Activated CD8-positive, alpha-beta memory T cell treated with anti-CD3 and anti-CD28 coated beads, Interleukin-2, amount 10 ng/mL, durations not matched to agents 7 days and 5 days (primary cell): ENCODE measurements at places on chromosomes 1 and 21. TPM values are rescaled to one million over a fixed set of nuclear protein-coding genes. Genes with fewer than 3 reads are reported as not detected.

DNA sequence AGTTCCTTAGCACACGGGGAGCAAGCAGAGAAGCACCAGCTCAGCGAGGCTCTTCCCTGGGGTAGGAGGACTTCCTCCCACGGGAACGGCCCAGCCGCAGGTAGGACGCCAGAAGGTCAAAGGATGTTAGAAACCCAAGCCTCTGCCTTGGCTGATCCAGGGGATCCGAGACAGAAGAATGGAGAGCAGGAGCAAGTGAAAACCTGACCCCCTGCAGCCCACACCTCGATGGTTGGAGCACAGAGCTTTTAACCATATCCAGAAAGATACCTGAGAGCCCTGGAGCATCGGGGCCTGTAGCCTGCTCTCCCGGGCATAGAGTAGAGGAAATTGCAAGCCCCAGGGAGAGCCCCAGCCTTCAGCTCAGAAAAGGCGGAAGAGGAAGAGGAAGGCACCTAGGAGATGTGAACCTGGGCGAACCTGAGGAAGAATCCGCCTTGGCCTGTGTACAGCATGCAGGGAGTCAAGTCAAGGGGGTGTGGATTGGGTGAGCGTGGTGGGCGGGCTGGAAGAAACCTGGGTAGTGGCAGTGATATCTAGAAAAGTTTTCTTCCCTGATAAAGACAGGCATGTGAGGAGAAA is 76.3 kb downstream of the PSMG1 start:
- no peaks in the 10 kb centered on the region for H3K4me1 ChIP-seq
- H3K27ac ChIP-seq = no peak overlapping the region
- peak; percentile 12 for DNase-seq
- no peak overlapping the region for H3K4me3 ChIP-seq
- no peaks in the 10 kb centered on the region for H3K36me3 ChIP-seq

Gene CRYBG2
- total RNA-seq = 8.6 TPM

Gene TSPAN1
- not detected for total RNA-seq

Gene ALPL
- not detected for total RNA-seq

DNA sequence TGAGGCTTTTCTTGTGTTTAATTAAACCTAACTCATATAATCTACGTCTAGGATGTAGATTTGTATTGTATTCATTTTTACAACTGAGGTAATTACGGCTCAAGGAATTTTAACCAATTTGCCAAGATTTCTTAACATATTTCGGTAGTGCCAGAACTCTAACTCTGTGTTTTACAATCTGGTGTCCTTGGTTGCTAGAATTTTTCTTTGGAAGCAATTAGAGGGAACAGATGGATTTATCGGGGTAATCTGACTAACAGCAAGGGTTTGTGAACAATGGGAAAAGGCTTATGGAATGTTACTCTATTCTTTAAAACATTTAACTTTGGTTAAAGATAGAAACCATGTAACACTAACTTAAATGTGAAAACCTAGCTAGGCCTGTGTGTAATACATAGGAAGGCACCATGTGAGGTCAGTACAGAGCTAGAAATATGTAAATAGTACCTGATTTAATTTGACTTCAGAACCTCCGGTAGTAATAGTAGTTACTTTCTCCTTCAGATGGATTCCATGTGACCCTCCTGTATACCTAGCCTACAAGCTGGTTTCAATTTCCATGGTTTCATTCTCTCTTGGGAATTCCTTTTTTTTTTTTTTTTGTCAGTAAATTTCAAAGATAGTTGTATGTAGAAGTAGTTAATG is 1.2 kb downstream of the MTF2 start:
- peaks cover 30% of the 10 kb centered on the region for H3K4me1 ChIP-seq
- DNase-seq = no peak
- H3K4me3 ChIP-seq = peak overlapping the region; percentile 98

DNA sequence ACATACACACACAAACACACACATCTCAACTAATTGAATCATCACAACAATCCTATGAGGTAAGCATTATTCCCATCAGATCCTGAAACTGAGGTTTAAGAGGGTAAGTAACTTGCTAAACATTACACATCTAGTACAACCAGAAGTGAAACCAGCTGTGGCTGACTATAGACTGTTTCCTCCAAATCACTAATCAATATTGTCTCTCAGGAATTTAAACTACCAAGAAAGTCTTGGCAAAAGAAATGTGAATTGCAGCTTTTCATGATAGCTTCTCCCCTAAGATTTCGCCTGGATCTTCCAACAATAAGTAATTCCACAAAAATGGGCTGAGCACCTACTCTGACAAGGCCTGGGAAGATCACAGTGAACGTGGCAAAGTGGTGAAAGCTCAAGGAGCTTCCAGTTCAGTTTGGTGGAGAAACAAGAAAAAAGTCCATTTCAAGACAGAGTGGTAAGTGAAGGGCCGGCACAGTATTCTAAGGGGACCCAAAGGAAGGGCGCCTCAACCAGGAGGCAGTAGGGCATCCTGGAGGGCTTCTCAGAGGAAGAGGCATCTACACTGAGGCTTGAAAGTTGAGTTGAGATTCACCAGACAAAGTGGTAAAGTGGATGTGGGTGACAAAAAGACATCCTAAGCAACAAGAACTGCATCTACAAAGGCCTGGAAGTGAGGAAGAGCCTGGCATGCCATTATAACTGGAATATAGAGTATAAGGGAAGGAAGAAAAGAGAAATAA is 22.1 kb downstream of the LRRC52 start:
- peaks cover 47% of the 10 kb centered on the region for H3K27me3 ChIP-seq
- no peak overlapping the region for H3K27ac ChIP-seq
- no peaks in the 10 kb centered on the region for H3K4me1 ChIP-seq
- no peak for DNase-seq
- no peaks in the 10 kb centered on the region for H3K36me3 ChIP-seq

GRCh38 chr1:14844923-14845617 is 246.6 kb downstream of the KAZN start:
- no peaks in the 10 kb centered on the region for H3K27me3 ChIP-seq
- H3K4me1 ChIP-seq = no peaks in the 10 kb centered on the region
- no peaks in the 10 kb centered on the region for H3K36me3 ChIP-seq
- H3K4me3 ChIP-seq = no peak overlapping the region

DNA sequence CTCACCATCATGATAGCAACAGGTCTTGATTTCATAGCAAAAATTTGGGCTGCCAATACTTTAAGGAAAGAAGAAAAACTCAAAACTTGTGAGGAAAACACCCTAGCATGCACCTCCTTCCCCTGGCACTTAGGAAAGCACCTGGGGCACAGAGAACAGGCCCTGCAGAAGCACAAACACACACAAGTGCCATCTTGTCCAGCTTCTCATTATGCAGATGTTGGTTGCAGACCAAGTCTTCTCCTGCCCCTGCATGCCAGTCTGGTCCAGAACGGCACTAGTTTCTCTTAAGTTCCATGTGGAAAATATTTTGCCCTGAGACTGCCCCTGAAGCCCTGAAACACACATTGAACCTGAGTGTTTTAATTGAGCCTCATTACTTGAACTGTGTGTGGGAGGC is 6.3 kb upstream of the ETV3 start:
- H3K4me1 ChIP-seq = peaks cover 21% of the 10 kb centered on the region
- H3K4me3 ChIP-seq = no peak overlapping the region
- H3K36me3 ChIP-seq = no peaks in the 10 kb centered on the region
- DNase-seq = no peak
- H3K27ac ChIP-seq = no peak overlapping the region

Gene OPTC
- total RNA-seq = not detected

DNA sequence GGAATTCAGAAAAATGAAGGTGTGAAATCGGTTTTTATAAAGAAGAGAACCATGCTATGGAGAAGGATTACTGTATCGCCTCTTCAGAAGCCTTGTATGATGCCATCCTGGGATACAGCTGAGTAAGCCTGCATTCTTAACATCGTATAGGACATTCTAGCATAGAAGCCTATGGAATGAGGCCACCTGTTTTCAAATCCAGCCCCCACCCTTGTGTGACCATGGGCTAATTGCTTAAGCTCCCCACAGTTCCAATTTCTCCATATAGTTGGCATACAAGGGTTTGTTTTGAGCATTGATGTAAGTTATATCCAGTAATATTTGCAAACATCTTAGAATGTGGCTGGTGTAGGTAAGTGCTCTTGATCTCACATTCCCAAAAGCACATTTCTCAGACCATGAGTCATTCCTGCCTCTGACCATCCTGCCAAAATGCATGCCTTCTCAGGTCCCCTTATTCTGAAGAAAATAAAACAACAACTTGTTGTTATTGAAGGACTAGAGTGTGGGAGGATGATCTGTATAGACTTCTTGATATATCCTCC is 1.5 kb downstream of the OR14A2 start:
- no peak overlapping the region for H3K4me3 ChIP-seq
- no peaks in the 10 kb centered on the region for H3K4me1 ChIP-seq
- H3K27me3 ChIP-seq = no peaks in the 10 kb centered on the region
- H3K36me3 ChIP-seq = no peaks in the 10 kb centered on the region
- no peak overlapping the region for H3K27ac ChIP-seq
- no peak for DNase-seq

GRCh38 chr1:40314721-40315238 is 2.3 kb downstream of the COL9A2 start:
- H3K27ac ChIP-seq = peak overlapping the region; percentile 66
- H3K36me3 ChIP-seq = peaks cover 1% of the 10 kb centered on the region
- peaks cover 25% of the 10 kb centered on the region for H3K27me3 ChIP-seq

GRCh38 chr1:221913351-221913892 is 171.5 kb upstream of the DUSP10 start:
- no peaks in the 10 kb centered on the region for H3K27me3 ChIP-seq
- no peak overlapping the region for H3K27ac ChIP-seq
- H3K36me3 ChIP-seq = no peaks in the 10 kb centered on the region

Gene CTPS1
- 94.1 TPM for total RNA-seq

Gene MYOG
- not detected for total RNA-seq

- peak overlapping the region; percentile 90 for H3K27ac ChIP-seq
- peak overlapping the region; percentile 94 for H3K4me3 ChIP-seq
- DNase-seq = peak; percentile 80
- H3K4me1 ChIP-seq = peaks cover 39% of the 10 kb centered on the region
- peaks cover 7% of the 10 kb centered on the region for H3K27me3 ChIP-seq
Observed at GRCh38 chr1:181021811-181022434, 747 bp downstream of the STX6 start.

Gene GJA8
- total RNA-seq = not detected

- no peaks in the 10 kb centered on the region for H3K36me3 ChIP-seq
- no peak for DNase-seq
- no peak overlapping the region for H3K27ac ChIP-seq
- H3K4me3 ChIP-seq = no peak overlapping the region
- no peaks in the 10 kb centered on the region for H3K4me1 ChIP-seq
- peaks cover 23% of the 10 kb centered on the region for H3K27me3 ChIP-seq
Observed at GRCh38 chr1:93499075-93499474, 51.2 kb downstream of the FNBP1L start.

- no peak overlapping the region for H3K27ac ChIP-seq
- DNase-seq = no peak
- peaks cover 3% of the 10 kb centered on the region for H3K27me3 ChIP-seq
- H3K4me3 ChIP-seq = no peak overlapping the region
- H3K4me1 ChIP-seq = peaks cover 16% of the 10 kb centered on the region
Observed at GRCh38 chr1:232940262-232940661, 10.1 kb upstream of the NTPCR start.

Gene LCE3D
- not detected for total RNA-seq

DNA sequence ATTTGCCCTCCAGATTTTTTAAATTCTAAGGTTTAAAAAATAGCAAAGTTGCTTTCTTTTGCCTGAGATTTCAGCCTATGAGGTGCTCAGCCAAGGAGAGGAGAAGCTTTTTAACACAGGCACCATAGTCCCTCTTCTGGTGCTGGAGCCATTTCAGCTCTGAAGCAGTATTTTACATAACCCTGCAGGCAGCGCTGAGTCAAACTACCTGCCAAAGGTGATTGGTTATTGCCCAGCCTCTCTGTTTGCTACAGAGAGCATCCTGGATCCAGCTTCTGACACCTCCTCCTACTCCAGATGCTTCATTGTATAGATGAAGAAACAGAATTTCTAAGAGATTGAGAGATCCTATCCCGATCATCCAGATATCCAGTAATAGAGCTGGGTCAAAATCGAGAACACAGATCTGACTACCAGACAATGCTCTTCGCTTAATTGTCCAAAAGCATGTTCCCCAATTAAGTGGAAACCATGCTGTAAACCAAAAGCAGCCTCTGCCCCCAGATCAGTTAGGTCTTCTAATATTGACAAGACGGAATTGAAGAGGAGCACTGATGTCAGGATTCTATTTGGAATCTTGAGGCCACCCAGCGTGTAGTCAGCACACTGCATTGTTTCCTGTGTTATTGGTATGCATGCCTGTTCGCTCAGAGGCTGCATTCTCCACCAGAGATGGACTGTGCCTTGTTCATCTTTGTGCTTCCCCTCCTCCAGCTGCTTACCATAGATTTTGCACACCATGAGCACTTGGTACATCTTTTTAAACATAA is 22.1 kb downstream of the RGS8 start:
- no peaks in the 10 kb centered on the region for H3K36me3 ChIP-seq
- H3K4me1 ChIP-seq = no peaks in the 10 kb centered on the region
- no peak overlapping the region for H3K4me3 ChIP-seq

Gene C8B
- not detected for total RNA-seq

Gene RSPO1
- not detected for total RNA-seq

DNA sequence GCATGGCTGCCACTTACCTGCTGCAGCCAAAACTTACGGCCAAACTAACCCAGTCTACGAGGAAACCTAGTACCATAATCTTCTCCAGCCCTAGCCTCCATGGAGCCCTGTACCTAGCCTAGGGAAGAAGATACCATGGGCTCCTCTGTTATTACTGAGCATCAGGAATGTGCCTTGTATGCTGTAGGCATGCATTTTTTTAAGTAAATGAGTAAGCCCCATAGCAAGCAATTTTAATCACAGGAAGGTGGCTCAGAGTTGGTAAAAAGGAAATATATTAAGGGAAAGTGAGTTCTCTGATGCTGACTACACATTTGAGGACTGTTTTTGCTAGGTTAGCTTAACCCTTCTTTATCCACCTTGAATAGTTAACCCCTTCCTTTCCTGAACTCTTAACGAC is 21.2 kb downstream of the NFASC start:
- peaks cover 54% of the 10 kb centered on the region for H3K27me3 ChIP-seq
- H3K27ac ChIP-seq = no peak overlapping the region

- H3K4me3 ChIP-seq = no peak overlapping the region
- H3K27me3 ChIP-seq = peaks cover 26% of the 10 kb centered on the region
- H3K4me1 ChIP-seq = no peaks in the 10 kb centered on the region
- H3K27ac ChIP-seq = no peak overlapping the region
- no peaks in the 10 kb centered on the region for H3K36me3 ChIP-seq
Observed at GRCh38 chr1:18670121-18670867, 39.6 kb downstream of the PAX7 start.

GRCh38 chr1:176384841-176385240 is 78.1 kb upstream of the PAPPA2 start:
- H3K27me3 ChIP-seq = peaks cover 4% of the 10 kb centered on the region
- no peak overlapping the region for H3K27ac ChIP-seq
- no peaks in the 10 kb centered on the region for H3K4me1 ChIP-seq

- DNase-seq = peak; percentile 49
- no peak overlapping the region for H3K27ac ChIP-seq
- no peaks in the 10 kb centered on the region for H3K4me1 ChIP-seq
- no peak overlapping the region for H3K4me3 ChIP-seq
- H3K27me3 ChIP-seq = peaks cover 38% of the 10 kb centered on the region
Observed at GRCh38 chr1:186605762-186606350, 74.4 kb downstream of the PTGS2 start.

Gene DCDC2B
- not detected for total RNA-seq

Gene ABCD3
- total RNA-seq = 21.2 TPM
